Tibial nerve (tissue), 4 donors: ENCODE measurements at places on chromosomes 4 and X.
A peak's percentile ranks its signal among the peaks of the same experiment; 100 is the strongest.

- no peaks in the 10 kb centered on the region for H3K4me1 ChIP-seq
- no peak for DNase-seq
- H3K36me3 ChIP-seq, result no peaks in the 10 kb centered on the region
- H3K4me3 ChIP-seq, result no peak overlapping the region
These were observed 96.7 kb downstream of the AREG start for GRCh38 chr4:74541667-74542066.

DNA sequence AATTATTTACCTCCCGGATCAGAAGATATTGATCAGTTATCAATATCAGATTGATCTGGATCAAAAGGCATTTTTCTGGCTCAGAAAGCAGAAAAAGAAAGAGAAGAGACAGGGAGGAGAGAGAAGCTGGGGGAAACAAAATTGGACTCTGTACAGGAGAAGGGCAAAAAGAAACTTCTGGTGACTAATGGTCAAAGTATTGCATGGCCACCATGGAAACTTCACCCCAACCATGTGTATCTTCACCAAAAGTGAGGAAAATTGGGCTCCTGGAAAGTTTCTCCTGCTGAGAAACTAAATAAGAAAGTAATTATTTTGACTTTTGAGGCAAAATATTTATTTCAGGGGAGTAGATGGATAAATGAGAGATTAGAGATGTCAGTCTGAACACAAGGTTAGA is 33.9 kb downstream of the RNF150 start:
- H3K4me1 ChIP-seq, result no peaks in the 10 kb centered on the region
- H3K27me3 ChIP-seq, result no peaks in the 10 kb centered on the region
- DNase-seq, result no peak
- no peak overlapping the region for H3K27ac ChIP-seq

GRCh38 chr4:184972991-184973390 is 45.3 kb upstream of the HELT start:
- DNase-seq, result no peak
- no peak overlapping the region for H3K4me3 ChIP-seq
- H3K27ac ChIP-seq, result no peak overlapping the region
- no peaks in the 10 kb centered on the region for H3K27me3 ChIP-seq
- H3K4me1 ChIP-seq, result no peaks in the 10 kb centered on the region
- no peaks in the 10 kb centered on the region for H3K36me3 ChIP-seq

GRCh38 chrX:87968118-87968517 is 450.5 kb downstream of the KLHL4 start:
- no peaks in the 10 kb centered on the region for H3K27me3 ChIP-seq
- DNase-seq, result no peak
- no peak overlapping the region for H3K4me3 ChIP-seq
- H3K27ac ChIP-seq, result no peak overlapping the region

GRCh38 chrX:20481632-20482031 is 214.9 kb upstream of the RPS6KA3 start:
- no peak overlapping the region for H3K27ac ChIP-seq
- no peaks in the 10 kb centered on the region for H3K4me1 ChIP-seq
- H3K4me3 ChIP-seq, result no peak overlapping the region
- H3K36me3 ChIP-seq, result no peaks in the 10 kb centered on the region
- no peak for DNase-seq
- peaks cover 4% of the 10 kb centered on the region for H3K27me3 ChIP-seq

GRCh38 chrX:116198810-116199209 is 28.3 kb downstream of the AGTR2 start:
- H3K27me3 ChIP-seq, result peaks cover 2% of the 10 kb centered on the region
- H3K4me1 ChIP-seq, result no peaks in the 10 kb centered on the region
- no peak overlapping the region for H3K27ac ChIP-seq
- no peak overlapping the region for H3K4me3 ChIP-seq
- no peak for DNase-seq
- no peaks in the 10 kb centered on the region for H3K36me3 ChIP-seq

DNA sequence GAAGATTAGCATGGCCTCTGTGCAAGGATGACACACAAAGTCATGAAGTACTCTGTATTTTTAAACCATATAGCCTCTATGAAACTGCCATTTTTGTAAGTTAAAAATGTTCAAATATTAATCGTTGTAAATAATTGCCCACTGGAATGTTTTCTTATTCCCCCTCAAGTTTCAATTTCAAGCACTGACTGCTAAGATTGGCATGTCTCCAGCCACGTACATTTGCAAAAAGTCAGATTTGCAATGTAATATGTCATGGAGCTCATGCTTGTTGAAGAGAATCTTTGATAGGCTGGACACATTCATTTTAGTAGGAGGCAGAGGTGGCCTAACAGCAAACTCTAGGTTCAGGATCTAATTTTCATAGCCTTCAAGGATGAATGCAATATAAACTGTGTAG is 124.7 kb downstream of the CBR4 start:
- no peak for DNase-seq
- no peaks in the 10 kb centered on the region for H3K4me1 ChIP-seq
- peaks cover 22% of the 10 kb centered on the region for H3K36me3 ChIP-seq
- no peaks in the 10 kb centered on the region for H3K27me3 ChIP-seq

- H3K27me3 ChIP-seq, result no peaks in the 10 kb centered on the region
- H3K36me3 ChIP-seq, result no peaks in the 10 kb centered on the region
- H3K4me3 ChIP-seq, result no peak overlapping the region
These were observed 30.1 kb upstream of the PRDX4 start for GRCh38 chrX:23637187-23637586.

- no peaks in the 10 kb centered on the region for H3K27me3 ChIP-seq
- H3K4me1 ChIP-seq, result no peaks in the 10 kb centered on the region
- H3K36me3 ChIP-seq, result no peaks in the 10 kb centered on the region
These were observed 138.7 kb downstream of the VSIG4 start for GRCh38 chrX:65900850-65901844.

DNA sequence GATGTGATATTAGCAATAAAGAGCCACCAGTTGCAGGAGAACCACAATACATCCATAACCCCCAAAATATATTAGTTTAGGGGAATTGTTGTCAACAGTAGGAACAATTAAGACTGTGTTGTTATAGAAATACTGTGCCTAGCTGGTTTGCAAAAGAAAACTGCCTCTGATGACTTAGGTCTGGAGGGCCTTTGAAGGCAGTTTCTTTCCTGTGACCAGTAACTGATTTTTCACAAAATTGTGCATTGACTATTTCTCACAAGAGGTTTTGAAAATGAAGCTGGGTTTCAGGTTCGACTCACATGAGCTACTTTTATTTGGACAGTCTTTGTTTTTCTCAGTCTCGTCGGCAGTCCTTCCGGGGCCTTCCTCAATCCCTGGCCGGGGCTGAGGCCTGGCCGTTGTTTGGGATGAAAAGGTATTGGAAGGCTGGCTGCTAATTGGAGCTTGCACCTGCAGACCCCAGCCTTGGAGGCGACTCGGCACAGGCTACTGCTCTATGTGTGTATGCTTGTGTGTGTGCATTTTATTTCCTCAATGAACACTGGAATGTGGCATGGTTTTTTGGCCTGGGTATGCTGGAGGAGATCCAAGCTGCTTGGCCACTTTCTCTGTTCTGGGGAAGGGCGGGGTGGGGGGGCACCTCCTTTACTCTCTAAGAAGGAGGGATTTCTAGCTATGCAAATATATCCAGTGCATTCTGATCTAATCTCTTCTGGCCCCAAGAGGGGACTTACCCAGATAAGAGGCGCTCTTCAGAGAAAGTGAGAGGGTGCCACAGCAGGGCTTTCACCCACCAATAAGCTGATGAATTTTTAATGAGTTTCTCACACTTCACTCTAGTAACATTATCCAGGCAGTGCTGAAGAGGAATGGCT is 49.5 kb upstream of the LNX1 start:
- no peaks in the 10 kb centered on the region for H3K4me1 ChIP-seq
- H3K27ac ChIP-seq, result no peak overlapping the region

- no peak for DNase-seq
- peaks cover 10% of the 10 kb centered on the region for H3K27me3 ChIP-seq
- H3K4me1 ChIP-seq, result no peaks in the 10 kb centered on the region
These were observed 11.7 kb downstream of the GPC3 start for GRCh38 chrX:133973704-133974103.

GRCh38 chr4:111136438-111136837 is 513.6 kb upstream of the PITX2 start:
- no peak for DNase-seq
- no peak overlapping the region for H3K4me3 ChIP-seq
- H3K27ac ChIP-seq, result no peak overlapping the region
- no peaks in the 10 kb centered on the region for H3K4me1 ChIP-seq
- H3K27me3 ChIP-seq, result no peaks in the 10 kb centered on the region

GRCh38 chr4:98710831-98711230 is 52.4 kb upstream of the TSPAN5 start:
- no peaks in the 10 kb centered on the region for H3K4me1 ChIP-seq
- no peak overlapping the region for H3K4me3 ChIP-seq
- no peaks in the 10 kb centered on the region for H3K27me3 ChIP-seq
- no peak overlapping the region for H3K27ac ChIP-seq
- DNase-seq, result no peak

DNA sequence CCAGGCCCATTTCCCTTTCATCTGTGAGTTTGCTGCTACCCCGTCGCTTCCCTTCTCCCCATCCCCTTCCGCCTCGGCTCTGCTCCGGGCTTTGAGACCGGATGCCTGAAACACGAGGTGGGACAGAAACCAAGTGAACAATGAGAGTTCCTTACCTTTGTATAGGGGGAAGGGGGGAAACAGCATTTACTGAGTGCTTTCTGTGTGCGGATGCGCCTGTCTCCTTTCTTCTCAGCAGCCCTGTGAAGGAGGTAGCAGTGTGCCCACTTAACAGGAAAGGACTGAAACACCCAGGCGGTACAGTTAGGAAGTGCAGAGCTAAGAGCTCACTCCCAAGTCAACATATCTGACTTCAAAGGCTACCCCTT is 43.2 kb upstream of the TMSB15B start:
- H3K4me3 ChIP-seq, result peak overlapping the region; percentile 67
- DNase-seq, result peak; percentile 7
- H3K27ac ChIP-seq, result peak overlapping the region; percentile 88
- peaks cover 15% of the 10 kb centered on the region for H3K27me3 ChIP-seq
- no peaks in the 10 kb centered on the region for H3K36me3 ChIP-seq

GRCh38 chr4:37868238-37868637 is 22.6 kb upstream of the TBC1D1 start:
- DNase-seq, result no peak
- H3K4me1 ChIP-seq, result peaks cover 18% of the 10 kb centered on the region
- no peak overlapping the region for H3K27ac ChIP-seq
- no peaks in the 10 kb centered on the region for H3K27me3 ChIP-seq

GRCh38 chrX:107396783-107397182 is 52.7 kb upstream of the FRMPD3 start:
- H3K27me3 ChIP-seq, result no peaks in the 10 kb centered on the region
- H3K36me3 ChIP-seq, result no peaks in the 10 kb centered on the region
- no peak for DNase-seq
- no peak overlapping the region for H3K4me3 ChIP-seq

GRCh38 chr4:18566970-18567799 is 545.6 kb upstream of the LCORL start:
- H3K4me3 ChIP-seq, result no peak overlapping the region
- no peaks in the 10 kb centered on the region for H3K27me3 ChIP-seq
- no peaks in the 10 kb centered on the region for H3K4me1 ChIP-seq

DNA sequence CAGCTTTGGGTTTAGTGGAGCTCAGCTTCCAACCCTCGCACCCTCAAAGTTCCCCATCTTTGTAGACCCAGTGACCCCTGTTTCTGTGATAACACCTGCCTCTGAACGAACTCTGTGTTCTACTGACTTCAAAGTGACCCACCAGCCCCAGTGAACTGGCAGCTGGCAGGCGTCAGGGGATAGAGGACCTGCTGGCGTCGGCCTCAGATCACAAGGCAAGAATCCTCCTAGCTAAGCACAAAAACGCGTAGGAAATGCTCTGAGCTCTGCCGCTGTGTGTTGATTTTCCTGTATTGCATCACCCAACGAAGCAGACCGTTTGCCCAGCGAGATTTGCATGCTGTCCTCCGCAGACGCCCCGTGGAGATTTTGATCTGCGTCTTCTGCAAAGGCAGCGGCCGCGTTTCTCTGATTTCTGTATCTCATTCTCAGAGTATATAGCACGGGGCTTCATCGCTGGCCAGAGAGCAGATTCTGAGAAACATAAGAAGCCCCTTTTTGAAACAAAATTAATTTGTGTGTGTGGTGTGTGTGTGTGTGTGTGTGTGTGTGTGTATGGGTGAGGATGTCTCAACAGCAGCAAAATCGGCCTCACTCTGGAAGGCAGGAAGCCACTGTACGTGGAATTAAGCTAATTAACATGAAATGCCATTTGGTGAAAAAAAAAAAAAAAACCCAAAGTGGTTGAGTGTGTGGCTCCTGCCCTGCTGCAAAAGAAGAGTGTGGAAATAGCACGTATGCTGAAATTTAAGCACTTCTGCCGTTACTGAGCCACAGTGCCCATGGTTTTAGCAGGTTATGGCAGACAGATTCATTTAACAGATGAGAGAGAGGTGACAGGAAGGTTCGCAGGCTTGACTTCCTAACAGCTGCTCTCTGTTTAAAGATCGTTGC is 29.2 kb upstream of the ASMTL start:
- no peaks in the 10 kb centered on the region for H3K36me3 ChIP-seq
- H3K4me3 ChIP-seq, result no peak overlapping the region
- H3K4me1 ChIP-seq, result no peaks in the 10 kb centered on the region
- H3K27ac ChIP-seq, result peak overlapping the region; percentile 57

- H3K4me3 ChIP-seq, result peak overlapping the region; percentile 94
- H3K27ac ChIP-seq, result peak overlapping the region; percentile 95
- DNase-seq, result peak; percentile 15
- peaks cover 7% of the 10 kb centered on the region for H3K4me1 ChIP-seq
- no peaks in the 10 kb centered on the region for H3K36me3 ChIP-seq
These were observed 704 bp upstream of the SEPSECS start for GRCh38 chr4:25160714-25161592.

GRCh38 chrX:136616987-136617685 is 30.8 kb upstream of the CD40LG start:
- no peaks in the 10 kb centered on the region for H3K4me1 ChIP-seq
- no peaks in the 10 kb centered on the region for H3K36me3 ChIP-seq
- H3K4me3 ChIP-seq, result no peak overlapping the region
- DNase-seq, result no peak
- no peak overlapping the region for H3K27ac ChIP-seq

DNA sequence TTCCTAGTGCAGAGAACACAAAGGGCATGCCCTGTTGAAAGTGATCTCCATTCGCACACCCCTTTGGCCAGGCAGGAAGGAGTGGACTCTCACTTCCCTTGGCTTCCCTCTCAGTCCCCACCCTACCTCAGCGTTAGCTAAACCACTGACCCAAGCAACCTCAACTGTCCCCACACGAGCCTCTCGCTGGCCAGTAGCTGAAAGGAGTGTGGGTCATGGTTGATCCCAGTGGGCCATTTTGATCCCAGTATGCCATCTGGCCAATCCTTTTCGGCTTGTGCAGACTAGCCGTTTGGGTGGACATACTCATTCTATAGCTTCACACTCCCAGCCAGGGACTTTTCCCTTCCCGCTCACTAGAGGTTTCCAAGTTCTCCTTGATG is 24.4 kb upstream of the BCORL1 start:
- H3K36me3 ChIP-seq, result no peaks in the 10 kb centered on the region
- no peak for DNase-seq
- no peaks in the 10 kb centered on the region for H3K4me1 ChIP-seq
- H3K27me3 ChIP-seq, result no peaks in the 10 kb centered on the region
- H3K4me3 ChIP-seq, result no peak overlapping the region

GRCh38 chr4:119841361-119841760 is 212.8 kb upstream of the PDE5A start:
- no peaks in the 10 kb centered on the region for H3K4me1 ChIP-seq
- no peak overlapping the region for H3K27ac ChIP-seq
- DNase-seq, result no peak
- H3K27me3 ChIP-seq, result no peaks in the 10 kb centered on the region
